ENCODE measurements at places on chromosomes 6 and 20. TPM values are rescaled to one million over a fixed set of nuclear protein-coding genes. Genes with fewer than 3 reads are reported as not detected.

The ZNF391 gene
- polyA plus RNA-seq: 1.8 TPM

The C6orf141 gene
- polyA plus RNA-seq: not detected

The GABRR2 gene
- polyA plus RNA-seq: 0.10 TPM

The BANF2 gene
- not detected for polyA plus RNA-seq

The CEP43 gene
- 4.1 TPM for polyA plus RNA-seq

GRCh38 chr6:134544737-134545136 is 226.8 kb upstream of the SGK1 start:
- H3K27ac ChIP-seq: no peak overlapping the region
- no peaks in the 10 kb centered on the region for H3K27me3 ChIP-seq
- no peaks in the 10 kb centered on the region for H3K36me3 ChIP-seq

DNA sequence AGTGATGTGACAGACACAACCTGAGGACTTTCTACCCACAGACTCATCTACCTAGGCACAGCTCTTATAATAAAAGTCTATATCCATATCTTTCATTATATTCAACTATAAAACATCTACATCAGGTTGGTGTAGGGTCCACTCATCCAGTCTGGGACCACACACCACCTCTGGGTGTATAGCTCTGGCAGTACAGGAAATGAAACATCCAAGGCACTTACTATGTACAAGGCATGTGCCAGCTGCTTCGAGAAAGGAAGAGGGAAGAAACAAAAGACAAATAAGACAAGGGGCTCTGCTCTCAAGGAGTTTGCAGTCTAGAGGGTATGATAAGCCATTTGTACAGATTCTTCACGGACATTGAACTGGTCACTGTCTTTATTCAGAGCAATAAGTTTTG is 18.6 kb downstream of the KIF13A start:
- no peak overlapping the region for H3K27ac ChIP-seq
- H3K36me3 ChIP-seq: no peaks in the 10 kb centered on the region
- H3K27me3 ChIP-seq: no peaks in the 10 kb centered on the region
- H3K4me1 ChIP-seq: no peaks in the 10 kb centered on the region
- no peak for DNase-seq

- H3K27me3 ChIP-seq: no peaks in the 10 kb centered on the region
- no peak overlapping the region for H3K4me3 ChIP-seq
- no peak for DNase-seq
- no peak overlapping the region for H3K27ac ChIP-seq
- H3K4me1 ChIP-seq: no peaks in the 10 kb centered on the region
These were observed 277.3 kb downstream of the ZNF217 start for GRCh38 chr20:53316206-53316937.

DNA sequence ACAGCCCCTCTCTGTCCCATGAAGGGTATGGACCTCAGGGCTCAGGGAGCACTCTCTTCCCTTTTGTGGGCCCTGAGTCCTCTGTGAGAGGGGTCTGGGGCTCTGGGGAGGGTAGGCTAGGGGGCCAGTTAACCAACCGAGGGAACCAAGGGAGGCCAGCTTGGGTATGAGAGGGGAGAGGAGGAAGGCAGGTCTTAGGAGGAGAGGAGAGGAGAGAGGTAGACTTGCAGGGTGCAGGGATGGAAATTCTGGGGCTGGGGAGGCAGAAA is 720 bp downstream of the DUSP15 start:
- peaks cover 34% of the 10 kb centered on the region for H3K27me3 ChIP-seq
- no peak for DNase-seq
- H3K27ac ChIP-seq: no peak overlapping the region
- peak overlapping the region; percentile 45 for H3K4me3 ChIP-seq
- no peaks in the 10 kb centered on the region for H3K36me3 ChIP-seq

GRCh38 chr6:16712931-16713484 is 48.3 kb downstream of the ATXN1 start:
- peak overlapping the region; percentile 45 for H3K4me3 ChIP-seq
- peak overlapping the region; percentile 67 for H3K27ac ChIP-seq
- no peaks in the 10 kb centered on the region for H3K27me3 ChIP-seq
- H3K4me1 ChIP-seq: peaks cover 36% of the 10 kb centered on the region
- no peaks in the 10 kb centered on the region for H3K36me3 ChIP-seq

Data from CD4-positive, alpha-beta memory T cell (primary cell).